K562 (cell line): ENCODE measurements at places on chromosomes 6 and 20. TPM values are rescaled to one million over a fixed set of nuclear protein-coding genes. Genes with fewer than 3 reads are reported as not detected.

DNA sequence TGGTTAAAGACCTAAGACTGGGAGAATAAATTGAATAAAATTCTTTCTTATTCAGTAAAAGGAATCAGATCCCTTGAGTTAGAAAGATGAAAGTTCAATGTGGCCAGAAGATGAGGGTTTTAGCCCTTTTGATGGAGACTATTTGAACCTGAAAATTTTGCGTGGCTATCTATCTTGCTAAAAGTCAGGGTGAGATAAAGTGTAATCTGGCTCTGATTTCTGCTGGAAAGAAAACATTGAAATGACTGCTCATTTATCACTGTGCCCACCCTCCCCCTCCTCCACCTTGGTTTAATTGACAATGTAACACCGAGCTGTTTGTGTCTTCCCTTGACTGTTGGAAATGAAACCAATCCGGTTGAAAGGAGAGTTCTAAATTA lies 32.9 kb upstream of the TCF21 start:
- no peak overlapping the region for H3K27ac ChIP-seq
- no peak for DNase-seq
- H3K4me3 ChIP-seq, result no peak overlapping the region
- peaks cover 12% of the 10 kb centered on the region for H3K27me3 ChIP-seq
- no peaks in the 10 kb centered on the region for H3K36me3 ChIP-seq
- peaks cover 8% of the 10 kb centered on the region for H3K4me1 ChIP-seq

DNA sequence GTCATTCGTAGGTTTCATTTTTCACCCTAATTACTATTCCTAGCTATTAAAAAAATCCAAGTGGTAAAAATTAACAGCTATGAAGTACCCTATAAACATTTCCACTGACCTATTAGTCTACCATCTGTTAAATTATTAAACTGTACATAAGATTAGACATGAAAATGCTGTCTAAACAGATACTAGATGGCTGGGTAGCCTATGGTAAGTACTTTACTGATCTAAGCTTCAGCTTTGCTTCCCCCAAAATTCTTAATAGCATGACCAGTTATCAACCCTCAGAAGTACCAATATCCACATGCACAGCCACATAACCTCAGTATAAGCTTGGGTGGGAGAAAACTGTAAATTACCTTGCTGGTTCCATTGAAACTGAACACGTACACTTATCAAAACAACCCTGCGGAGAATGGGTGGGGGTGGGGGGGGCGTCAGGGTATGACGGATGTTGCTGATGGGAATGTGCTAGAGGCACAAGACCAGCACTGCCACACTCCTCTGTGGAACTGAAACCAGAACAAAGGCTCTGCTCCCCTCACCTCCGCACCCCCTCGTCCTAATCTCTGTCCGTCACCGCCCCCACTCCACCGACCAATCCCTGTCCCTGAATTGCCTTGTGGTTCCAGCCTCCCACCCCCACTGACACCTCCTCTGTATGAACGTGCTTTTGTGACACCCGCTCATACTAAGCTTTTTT lies 45.3 kb downstream of the B4GALT5 start:
- H3K27ac ChIP-seq, result peak overlapping the region; percentile 24; the same call in 1 of the 3 replicates
- H3K36me3 ChIP-seq, result peaks cover 4% of the 10 kb centered on the region; the same call in 1 of the 3 replicates
- DNase-seq, result peak; percentile 92
- peaks cover 42% of the 10 kb centered on the region for H3K4me1 ChIP-seq

DNA sequence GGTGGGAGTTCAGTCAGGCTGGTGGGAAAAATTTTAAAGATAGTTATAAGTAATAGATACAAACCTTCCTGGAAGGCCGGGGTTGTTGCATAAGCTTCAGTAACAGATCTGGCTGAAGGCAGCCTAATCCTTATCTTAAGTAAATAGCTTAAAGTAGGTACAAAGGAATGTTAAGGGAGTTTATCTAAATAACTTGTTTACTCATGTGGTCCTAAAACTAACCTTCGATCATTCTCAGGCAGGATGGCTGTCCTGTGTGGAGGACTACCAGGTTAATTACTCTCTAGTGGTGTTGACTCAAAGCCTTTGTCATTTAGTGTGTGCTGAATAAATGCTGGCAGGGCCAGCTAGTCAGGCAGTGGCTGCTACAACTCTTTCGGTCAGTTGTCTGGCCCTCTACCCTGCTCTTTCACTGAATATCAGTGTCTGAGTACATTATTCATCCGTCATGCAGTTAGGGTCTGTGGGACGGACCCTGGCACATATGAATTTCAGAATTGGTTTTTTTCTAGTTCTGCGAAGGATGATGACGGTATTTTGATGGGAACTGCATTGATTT lies 131.6 kb upstream of the TAB2 start:
- no peak overlapping the region for H3K4me3 ChIP-seq
- no peak for DNase-seq
- no peaks in the 10 kb centered on the region for H3K4me1 ChIP-seq
- H3K36me3 ChIP-seq, result no peaks in the 10 kb centered on the region

CLIC5 gene
- total RNA-seq, result 0.04 and 0.31 TPM in 2 replicates

- no peak overlapping the region for H3K4me3 ChIP-seq
- peaks cover 55% of the 10 kb centered on the region for H3K27me3 ChIP-seq
- H3K36me3 ChIP-seq, result no peaks in the 10 kb centered on the region
Observed at GRCh38 chr6:168365422-168366165, 46.0 kb upstream of the DACT2 start.

C20orf204 gene
- 0.67 and 1.1 TPM in 2 replicates for total RNA-seq

COL9A3 gene
- 1.3 and 1.7 TPM in 2 replicates for total RNA-seq

DNA sequence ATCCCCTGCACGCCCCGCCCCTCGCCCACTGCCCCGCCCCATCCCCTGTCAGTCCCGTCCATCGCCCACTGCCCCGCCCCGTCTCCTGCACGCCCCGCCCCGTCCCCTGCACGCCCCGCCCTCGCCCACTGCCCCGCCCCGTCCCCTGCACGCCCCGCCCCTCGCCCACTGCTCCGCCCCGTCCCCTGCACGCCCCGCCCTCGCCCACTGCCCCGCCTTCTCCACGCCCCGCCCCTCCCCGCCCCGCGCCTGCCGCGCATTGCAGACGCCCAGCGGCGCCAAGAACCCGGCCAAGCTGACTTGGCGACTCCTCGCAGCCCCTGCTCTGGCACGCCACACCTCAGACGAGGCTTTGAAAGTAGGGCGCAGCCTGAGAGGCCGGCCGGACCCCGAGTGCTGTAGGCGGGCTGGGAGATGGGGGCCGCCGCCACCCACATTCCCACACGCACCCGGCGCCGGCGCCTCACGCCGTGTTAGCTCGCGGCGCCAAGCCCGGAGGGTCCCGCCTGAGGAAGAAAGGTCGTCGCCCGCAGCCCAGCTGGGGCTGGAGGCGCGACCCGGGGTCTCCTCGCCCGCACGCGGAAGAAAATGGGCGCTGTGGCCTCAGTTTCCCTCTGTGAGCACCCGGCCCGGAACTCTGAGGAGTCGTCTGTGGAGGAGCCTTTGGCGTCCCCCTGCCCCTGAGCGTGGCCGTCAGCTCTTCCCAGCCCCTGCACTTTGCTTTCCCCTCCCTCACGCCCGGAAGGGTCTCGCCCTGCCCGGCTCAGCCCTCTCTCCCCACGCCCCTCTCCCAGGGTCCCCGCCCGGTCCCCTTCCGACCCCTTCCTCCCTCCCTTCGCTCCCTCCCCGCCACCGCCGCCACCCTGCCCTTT lies at the start of gene RAD21L1:
Gene RAD21L1 (plus strand): TSS at position 262 of the 872 bp plus-strand sequence. CDS start 2,410 bp downstream, outside the sequence.
- peak within 1 kb of the TSS; percentile 83 for H3K4me3 ChIP-seq
- no peaks in the 10 kb centered on the region; the same call in 1 of the 3 replicates for H3K4me1 ChIP-seq
- H3K36me3 ChIP-seq, result no peaks in the 10 kb centered on the region
- no peaks in the 10 kb centered on the region for H3K27me3 ChIP-seq
- peak; percentile 97 for DNase-seq

GRCh38 chr6:126913651-126914050 lies 204.8 kb upstream of the RSPO3 start:
- H3K27ac ChIP-seq, result no peak overlapping the region
- H3K4me1 ChIP-seq, result no peaks in the 10 kb centered on the region
- no peak for DNase-seq
- no peaks in the 10 kb centered on the region for H3K36me3 ChIP-seq

- H3K27ac ChIP-seq, result peak overlapping the region; percentile 51; the same call in 2 of the 3 replicates
- DNase-seq, result no peak
- peaks cover 60% of the 10 kb centered on the region for H3K4me1 ChIP-seq
- peaks cover 79% of the 10 kb centered on the region for H3K36me3 ChIP-seq
- no peak overlapping the region for H3K4me3 ChIP-seq
- H3K27me3 ChIP-seq, result no peaks in the 10 kb centered on the region
Observed at GRCh38 chr20:31698803-31699718, 23.6 kb downstream of the BCL2L1 start.

DNA sequence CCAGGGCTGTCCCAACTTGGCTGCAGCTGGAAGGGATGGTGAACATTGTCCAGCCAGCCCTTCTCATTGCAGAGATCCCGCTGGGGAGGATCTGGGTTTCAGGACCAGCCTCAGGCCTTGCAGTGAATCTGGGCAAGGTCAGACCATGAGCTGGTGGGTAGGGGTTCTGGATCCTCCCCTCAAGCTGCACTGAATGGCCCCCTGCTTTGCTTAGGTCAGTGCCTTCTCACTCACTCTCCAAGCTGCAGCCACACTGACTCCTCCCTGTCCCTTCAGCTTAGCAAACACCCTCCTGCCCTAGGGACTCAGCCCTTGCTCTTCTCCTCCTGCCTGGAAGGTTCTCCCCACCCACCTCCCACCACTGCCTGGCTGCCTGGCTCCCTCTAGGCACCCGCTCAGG lies 95.3 kb upstream of the KCNG1 start:
- no peak for DNase-seq
- peaks cover 42% of the 10 kb centered on the region for H3K27me3 ChIP-seq
- no peak overlapping the region for H3K4me3 ChIP-seq
- H3K4me1 ChIP-seq, result no peaks in the 10 kb centered on the region
